ENCODE measurements at places on chromosomes 6 and 20. TPM values are rescaled to one million over a fixed set of nuclear protein-coding genes. Genes with fewer than 3 reads are reported as not detected.

GRCh38 chr6:118869350-118869749, 24.6 kb upstream of the ASF1A start:
- DNase-seq, result no peak
- no peaks in the 10 kb centered on the region for H3K4me1 ChIP-seq

- H3K4me1 ChIP-seq, result peaks cover 14% of the 10 kb centered on the region
- no peaks in the 10 kb centered on the region for H3K36me3 ChIP-seq
- no peaks in the 10 kb centered on the region for H3K27me3 ChIP-seq
- DNase-seq, result no peak
- peak overlapping the region; percentile 39 for H3K4me3 ChIP-seq
- peak overlapping the region; percentile 44 for H3K27ac ChIP-seq
These were observed 42.4 kb downstream of the ISM1 start for GRCh38 chr20:13263451-13263850.

DNA sequence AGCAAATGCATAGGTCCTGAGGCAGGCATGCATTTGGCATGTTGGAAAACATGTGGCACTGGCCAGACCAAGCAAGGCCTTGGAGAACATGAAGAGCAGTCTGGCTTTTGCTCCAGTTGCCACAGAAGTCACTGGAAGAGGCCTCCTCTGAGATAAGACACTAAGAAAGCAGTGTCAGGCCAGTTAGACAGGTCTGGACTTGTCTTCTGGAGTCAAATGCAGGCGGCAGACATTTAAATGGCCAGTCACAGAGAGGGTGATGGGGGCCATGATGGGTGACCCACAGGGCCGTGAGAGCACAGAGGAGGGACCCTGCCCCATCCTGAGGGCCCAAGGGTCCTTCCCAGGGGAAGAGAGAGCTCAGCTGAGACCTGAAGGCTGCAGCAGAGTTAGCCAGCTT, 26.7 kb upstream of the ADA start:
- no peaks in the 10 kb centered on the region for H3K36me3 ChIP-seq
- no peak for DNase-seq
- no peaks in the 10 kb centered on the region for H3K4me1 ChIP-seq

Gene NEURL2
- total RNA-seq, result 6.7 TPM

Data from SJCRH30 (cell line).